ENCODE measurements at places on chromosomes 4 and X.

- DNase-seq = no peak
Observed at GRCh38 chr4:45629717-45630116, 494.1 kb downstream of the GABRG1 start.

DNA sequence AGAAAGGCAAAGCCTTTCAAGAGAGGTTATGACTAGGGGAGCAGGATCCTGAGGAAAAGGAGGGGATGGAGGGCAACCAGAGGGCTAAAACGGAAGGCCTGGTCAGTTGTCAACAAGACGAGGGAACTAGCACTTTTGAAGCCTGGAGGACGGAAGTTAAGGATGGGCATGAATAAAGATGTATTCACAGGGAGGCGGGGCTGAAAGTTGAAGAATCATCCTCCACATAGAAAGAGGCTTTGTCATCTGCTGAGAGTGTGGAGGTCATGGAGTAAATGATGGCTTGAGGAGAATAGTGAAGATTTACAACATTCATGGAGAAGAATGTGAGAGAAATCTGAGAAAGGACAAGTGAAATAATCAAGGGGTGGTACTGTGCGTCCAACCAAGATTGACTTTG, 137.5 kb downstream of the MAGEB17 start:
- no peak for DNase-seq

DNA sequence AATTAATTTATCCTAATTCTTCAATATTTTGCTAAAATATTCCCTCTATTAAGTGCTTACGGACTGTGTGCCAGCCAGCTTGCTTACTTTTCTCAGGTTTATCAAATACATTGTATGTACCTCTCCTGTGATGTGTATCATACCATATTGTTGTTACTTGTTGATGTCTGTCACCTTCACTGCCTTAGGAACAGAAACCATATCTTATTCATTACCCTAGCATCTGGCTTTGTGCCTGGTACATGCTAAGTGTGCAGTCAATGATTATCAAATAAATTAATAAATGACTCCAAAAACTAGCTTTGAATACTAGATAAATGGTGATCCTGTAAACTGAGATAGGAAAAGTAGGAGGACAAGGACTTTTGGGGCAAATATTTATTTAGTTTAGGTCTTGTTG, 6.9 kb downstream of the CLCN3 start:
- no peak for DNase-seq

DNA sequence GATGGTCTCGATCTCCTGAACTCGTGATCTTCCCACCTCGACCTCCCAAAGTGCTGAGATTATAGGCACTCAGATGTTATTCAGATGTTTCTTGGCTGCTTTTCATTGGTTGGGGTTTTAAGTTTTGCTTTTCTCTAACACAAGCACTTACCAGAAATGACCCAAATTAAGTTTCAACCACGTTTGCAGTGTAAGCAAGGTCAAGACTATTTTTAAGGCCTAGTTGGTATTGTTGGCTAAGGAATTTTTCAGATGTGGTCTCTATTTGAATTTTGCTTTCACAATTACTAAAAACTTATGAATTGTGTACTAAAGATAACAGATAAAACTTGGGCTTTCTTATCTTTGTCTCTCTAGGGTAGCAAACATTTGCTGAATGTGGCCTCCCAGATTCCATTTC, 1756.9 kb upstream of the TENM3 start:
- no peak for DNase-seq

DNA sequence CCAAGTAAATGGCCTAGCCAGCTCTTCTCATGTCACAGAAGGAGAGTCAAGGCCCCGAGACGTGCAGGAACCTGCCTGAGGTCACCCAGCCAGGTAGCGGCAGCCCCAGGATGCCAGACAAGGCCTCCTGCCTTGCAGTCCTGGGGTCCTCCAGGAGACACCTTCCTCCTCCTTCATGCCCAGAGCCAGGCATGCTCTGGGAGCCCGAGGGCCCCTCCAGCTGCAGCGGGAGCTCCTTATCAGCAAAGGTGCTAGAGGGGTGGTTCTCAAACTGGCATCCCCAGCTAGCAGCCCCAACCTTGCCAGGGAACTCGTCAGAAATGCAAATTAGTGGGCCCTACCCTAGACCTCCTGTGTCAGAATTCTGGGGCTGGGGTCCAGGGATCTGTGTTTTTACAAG, 56.2 kb upstream of the AFAP1 start:
- DNase-seq = no peak

- no peak for DNase-seq
Observed at GRCh38 chr4:181690498-181690897, 552.7 kb upstream of the TENM3 start.

DNA sequence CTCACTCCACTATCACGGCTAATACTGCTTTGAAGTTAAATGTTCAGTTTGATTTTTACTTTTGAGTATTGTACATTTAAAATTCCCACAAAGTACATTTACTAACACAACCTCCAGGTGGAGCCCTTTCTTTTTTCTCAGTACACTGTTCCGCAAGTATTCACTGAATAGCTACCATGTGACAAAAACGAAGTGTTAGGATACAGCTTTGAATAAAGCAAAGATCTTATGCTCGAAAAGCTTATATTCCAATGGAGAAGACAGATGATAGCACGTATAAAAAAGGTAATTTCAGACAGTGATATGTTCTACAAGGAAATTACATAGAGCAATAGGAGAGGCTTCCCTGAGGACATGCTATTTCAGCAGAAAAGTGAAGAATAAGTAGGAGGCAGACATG, 60.7 kb upstream of the ABCG2 start:
- peak; percentile 26 for DNase-seq

DNA sequence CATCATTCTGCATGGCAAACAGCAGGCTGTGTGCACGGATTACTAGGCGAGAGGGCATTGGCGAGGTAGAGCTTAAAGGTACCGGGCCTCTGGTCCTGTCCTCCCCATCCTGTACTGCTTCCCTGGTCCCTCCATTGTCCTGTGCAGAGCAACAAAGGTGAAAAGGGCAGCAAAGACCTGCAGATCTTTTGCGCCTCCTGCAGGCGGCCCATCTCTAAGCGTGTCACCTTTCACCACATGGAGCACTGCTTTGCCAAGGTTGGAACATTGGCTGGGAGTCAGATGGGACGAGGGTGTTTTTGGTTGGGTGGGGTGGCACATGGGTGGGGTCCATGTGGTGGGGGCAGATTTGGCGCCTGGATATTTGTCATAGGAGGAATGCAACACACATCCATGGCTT, 64.7 kb upstream of the UXT start:
- DNase-seq = no peak

DNA sequence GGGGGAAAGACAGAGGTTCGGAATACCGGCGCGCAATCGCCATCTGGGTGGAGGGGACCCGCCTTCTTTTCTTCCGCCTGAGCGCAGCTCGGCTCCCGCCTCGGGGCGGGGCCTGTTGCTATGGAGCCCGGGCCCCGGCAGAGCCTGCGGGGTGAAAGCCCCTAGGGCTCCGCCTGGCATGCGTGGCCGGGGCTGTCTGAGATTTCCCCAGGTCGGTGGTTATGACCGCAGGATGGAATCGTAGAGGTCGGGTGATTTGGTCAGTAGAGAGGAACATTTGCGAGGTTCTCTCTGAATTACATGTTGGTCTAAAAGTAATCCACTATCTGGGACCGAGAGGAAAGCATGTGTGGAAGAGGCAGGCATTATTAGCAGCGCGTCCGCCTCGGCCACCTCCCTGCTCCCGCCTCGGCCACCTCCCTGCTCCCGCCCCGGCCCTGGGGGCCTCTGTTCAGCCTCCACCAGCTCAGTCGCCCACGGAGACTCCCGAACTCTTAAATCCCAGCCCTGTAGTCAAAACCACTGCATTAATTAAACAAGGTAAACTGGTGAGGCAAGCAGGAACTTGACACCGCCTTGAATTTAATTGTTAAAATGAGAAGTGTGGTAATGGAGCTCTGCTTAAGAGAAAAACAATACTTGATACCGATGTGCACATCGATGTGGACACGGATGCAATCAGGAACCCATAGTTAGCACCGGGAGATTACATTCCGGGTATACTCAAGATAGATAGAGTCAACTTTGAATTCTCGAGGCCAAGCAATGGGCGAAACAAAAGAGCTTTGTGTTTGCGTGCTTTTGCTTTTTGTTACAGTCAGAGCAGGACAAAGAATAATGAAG, 45.2 kb downstream of the TRIM2 start:
- peak; percentile 83 for DNase-seq

- DNase-seq = no peak
Observed at GRCh38 chr4:16692961-16693506, 205.4 kb downstream of the LDB2 start.

- DNase-seq = no peak
Observed at GRCh38 chrX:64428371-64428770, 33.1 kb upstream of the MTMR8 start.

DNA sequence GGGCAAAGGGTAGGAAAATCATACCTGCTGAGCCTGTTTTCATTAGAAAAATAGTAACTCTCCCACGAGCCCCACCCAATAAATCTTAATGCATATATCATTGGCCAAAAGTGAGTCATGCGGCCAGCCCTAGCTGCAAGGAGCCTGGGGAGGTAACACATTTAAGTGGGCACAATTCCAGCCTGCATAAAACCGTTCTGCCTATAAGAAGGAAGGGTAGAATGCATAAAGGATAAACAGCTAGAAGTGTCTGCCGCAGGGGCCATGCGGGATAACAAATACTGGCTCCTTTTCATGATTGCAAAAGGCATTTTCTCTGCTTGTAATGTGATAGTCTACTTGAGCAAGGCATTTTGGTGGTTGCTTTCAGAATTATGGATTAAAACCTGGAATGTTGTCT, 37.1 kb downstream of the EFHC2 start:
- DNase-seq = peak; percentile 61

GRCh38 chr4:28665306-28665705, 1804.7 kb downstream of the STIM2 start:
- DNase-seq = no peak

DNA sequence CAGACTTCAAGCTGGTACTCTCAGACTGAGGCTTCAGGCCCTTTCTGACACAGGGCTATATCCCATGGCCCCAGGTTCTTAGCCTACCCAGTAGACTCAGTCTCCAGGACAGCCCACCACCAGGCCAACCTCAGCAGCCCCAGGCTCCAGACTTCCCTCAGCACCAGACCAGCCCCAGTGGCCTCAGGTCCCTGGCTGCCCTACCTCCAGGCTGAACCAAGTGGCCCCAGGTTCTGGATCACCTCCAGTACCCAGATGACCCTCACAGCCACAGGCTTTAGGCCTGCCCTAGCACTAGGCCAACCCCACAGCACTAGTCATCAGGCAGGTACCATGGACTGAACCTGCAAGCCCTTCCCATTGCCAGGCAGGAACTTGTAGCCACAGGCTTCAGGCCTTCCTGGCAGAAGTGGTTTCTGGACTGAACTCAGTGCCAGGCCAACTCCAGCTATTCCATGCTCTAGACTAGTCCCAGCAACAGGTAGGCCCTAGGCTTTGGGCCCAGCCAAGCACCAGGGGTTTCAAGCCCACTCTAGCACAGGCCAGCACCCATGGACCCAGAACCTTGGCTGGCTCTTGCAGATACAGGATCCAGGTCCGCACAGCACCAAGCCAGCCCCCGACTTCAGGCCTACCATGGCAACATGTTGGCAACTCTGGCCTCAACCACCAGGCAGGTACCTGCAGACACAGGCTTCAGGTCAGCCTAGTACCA, 45.7 kb upstream of the MAGED4 start:
- no peak for DNase-seq

DNA sequence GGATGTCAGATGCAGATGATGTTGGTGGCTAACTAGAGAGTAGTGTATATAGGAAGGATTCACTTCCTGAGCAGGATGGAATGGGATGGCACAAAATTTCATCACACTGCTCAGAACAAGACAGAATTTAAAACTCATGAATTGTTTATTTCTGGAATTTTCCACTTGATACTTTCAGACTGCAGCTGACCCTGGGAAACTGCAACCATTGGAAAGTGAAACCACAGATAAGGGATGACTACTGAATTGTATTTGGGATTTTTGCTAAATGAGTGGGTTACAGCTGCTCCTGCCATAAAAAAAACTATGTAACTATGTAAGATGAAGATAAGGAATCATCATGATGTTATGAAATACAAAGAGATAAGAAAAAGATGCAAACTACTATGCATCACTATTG, 51.4 kb downstream of the NPY5R start:
- DNase-seq = no peak

GRCh38 chr4:7894677-7895181, 44.9 kb downstream of the AFAP1 start:
- DNase-seq = no peak

Data from Calu3 (cell line).